Smooth muscle cell of the brain vasculature (primary cell): ENCODE measurements at places on chromosomes 13 and 19.

- no peak for DNase-seq
Measured at GRCh38 chr19:39342647-39343305, 555 bp downstream of the SAMD4B start.

DNA sequence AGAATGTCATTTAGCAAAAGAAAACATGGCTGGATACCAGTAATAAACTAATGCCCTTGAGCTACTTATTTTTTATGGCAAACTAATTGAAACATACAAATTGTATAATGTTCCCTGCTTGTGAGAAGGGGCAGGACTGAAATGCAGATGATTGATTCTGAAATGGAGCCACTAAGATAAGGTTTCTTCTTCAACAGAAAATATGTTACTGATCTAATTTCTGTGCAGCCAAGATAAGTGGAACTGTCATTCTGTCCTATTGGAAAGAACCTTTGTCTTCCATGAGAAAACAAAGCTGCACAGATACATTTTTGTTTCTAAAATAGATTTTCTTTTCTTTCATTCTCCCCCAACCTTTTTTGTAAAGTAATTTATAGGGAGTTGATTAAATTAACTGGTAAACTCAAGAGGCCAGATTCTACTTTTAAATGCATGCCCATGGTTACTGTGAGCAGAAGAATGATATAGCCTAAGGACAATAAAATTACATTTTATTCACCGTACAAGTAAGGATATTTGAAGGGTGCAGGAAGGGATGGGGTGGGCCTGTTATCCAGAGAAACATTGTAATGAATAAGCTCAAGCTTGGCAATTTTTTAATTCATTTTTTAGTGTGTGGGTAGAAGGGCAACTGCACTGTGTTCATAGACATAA, 39.9 kb downstream of the STARD13 start:
- no peak for DNase-seq

DNA sequence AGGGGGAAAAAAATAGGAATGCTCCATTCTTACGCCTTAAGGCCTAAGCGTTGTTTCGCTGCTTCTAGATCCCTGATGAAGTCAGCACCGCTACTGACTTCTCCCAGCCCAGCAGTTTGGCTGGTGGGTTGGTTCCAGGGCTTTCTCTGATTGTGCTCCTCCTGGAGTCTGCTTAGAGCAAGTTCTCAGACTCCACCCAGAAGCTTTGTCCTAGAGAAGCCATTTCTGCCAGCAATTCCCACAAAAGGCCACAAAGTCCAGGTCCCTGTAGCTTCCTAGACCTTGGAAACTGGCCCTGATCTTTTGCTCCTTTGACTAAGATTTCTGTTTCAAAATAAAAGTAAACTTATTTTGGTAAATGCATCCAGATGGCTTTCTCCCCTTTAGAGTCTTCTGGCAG, 65.4 kb downstream of the KCTD12 start:
- DNase-seq = no peak

- DNase-seq = no peak
Measured at GRCh38 chr13:49113526-49114286, 106.4 kb upstream of the MLNR start.

- DNase-seq = no peak
Measured at GRCh38 chr13:42283574-42283973, 11.6 kb downstream of the AKAP11 start.

GRCh38 chr19:6232601-6233055, 47.1 kb downstream of the MLLT1 start:
- DNase-seq = no peak

- DNase-seq = no peak
Measured at GRCh38 chr13:97057176-97057575, 62.9 kb upstream of the OXGR1 start.

DNA sequence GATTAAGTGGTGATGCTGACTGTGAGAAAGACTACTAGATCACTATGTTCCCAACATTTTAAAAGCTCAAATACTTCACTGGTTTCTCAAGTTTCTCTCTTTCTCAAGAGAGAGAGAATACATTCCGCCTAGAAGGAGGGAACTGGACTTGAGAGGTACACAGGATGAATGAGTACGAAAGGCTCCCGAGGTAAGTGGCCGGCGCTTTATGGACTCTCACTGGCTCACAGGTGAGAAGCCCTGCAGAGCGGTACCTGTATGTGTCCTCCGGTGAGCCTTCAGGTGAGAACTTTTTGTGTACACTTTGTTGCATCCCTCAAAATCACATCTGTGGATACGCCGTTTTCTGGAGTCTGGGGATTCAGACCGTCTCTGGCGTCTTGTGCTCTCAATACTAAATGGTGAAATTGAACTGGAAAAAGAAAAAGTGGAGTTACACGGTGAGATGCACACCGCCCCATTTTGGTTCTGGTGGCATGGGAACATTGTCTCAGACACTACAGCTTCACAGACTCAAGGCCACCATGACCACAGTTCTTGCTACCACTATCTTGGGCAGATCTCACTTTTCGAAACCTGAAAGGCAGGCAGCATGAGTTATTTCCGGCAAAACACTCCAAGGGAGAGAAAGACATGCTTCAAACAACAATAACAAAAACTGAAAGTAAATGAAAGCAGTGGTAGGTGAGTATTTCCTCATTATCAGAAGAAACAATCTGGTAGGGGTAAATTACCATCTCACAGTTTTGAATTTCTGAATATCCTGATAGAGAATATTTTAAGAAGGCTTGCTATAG, 418.9 kb downstream of the KLF12 start:
- DNase-seq = no peak

DNA sequence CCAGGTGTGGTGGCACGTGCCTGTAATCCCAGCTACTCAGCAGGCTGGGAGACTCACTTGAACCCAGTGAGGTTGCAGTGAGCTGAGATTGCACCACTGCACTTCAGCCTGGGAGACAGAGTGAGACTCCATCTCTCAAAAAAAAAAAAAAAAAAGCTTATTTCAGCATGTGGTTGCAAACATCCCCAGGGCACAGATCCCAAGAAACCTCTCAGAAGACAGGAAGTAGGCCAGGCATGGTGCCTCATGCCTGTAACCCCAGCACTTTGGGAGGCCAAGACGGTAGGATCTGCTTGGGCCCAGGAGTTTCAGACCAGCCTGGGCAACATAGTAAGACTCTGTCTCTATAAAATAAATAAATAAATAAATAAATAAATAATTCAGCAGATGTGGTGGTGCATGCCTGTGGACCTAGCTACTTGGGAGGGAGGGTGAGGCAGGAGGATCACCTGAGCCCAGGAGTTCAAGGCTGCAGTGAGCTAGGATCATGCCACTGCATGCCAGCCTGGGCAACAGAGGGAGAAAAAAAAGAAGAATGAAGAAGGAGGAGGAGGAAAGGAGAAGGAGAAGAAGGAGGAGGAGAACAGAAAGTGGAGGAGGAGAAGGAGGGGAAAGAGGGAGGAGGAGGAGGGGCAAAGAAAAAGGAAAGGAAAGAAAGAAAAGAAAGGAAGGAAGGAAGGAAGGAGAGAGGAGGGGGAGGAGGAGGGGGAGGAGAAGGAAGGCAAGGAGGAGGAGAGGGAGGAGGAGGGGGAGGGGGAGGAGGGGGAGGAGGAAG, 4.3 kb upstream of the LRRC8E start:
- DNase-seq = no peak

DNA sequence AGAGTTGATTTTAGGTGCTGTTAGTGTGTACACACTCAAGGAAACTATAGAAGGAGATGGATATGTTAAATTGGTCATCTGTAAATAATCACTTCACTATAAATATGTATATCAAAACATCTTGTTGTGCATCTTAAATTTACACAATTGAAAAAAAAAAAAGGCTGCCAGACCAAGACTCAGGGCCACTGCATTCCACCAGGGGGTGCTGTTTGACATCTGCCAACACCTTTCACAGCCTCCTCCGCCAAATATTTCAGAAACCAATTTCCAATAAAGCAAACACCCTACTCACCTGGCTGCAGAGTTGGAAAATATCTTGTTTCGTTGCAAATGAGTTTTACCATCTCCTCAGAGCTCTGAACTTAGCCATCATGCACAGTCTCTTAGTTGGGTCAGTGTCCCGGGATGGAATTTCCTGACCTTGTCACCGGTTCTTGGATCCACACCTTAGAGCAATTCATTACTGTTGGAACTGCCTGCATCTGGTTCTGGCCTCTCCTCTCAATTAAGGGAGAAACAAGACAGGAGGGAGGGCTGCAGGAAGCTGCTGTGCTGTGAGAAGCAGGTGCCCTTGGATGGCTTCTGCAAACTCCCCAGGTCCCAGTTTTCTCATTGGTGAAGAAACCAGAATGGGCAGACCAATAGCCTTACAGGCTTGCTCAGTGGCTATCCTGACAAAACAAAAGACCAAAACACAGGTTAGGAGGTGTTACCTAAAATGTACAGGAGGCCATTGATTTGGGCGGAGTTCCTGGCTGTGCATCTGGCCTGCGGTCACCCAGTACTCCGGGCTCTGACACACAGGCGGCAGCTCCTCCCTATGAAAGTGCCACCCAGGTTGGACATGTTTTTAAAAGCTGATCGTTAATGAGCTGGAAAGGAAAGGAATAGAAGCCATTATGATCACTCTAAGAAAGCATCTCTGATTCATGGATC, 746.6 kb downstream of the UQCRFS1 start:
- DNase-seq = peak; percentile 31

DNA sequence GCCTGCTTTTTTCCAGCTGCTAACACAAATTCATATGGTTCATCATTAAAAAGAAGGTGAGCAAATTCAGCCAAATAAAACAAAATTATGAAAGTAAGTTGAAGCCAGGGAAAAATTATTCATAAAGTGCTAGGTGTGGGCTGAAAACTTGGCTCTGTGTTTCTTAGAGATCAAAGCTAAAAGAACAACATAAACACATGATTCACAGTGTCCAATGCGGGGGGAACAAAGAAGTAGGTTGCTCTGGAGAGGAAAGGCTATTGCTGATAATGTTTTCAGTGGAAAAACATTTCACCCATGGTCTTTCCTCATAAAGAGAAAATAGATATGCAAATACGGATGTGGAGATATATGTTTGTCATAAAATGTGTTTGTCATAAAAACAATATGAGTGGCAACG, 1691.5 kb upstream of the SLC10A2 start:
- no peak for DNase-seq

- DNase-seq = no peak
Measured at GRCh38 chr13:24631922-24632321, 48.3 kb upstream of the ATP12A start.

GRCh38 chr19:45123440-45123850, 30.5 kb downstream of the PPP1R37 start:
- DNase-seq = no peak

DNA sequence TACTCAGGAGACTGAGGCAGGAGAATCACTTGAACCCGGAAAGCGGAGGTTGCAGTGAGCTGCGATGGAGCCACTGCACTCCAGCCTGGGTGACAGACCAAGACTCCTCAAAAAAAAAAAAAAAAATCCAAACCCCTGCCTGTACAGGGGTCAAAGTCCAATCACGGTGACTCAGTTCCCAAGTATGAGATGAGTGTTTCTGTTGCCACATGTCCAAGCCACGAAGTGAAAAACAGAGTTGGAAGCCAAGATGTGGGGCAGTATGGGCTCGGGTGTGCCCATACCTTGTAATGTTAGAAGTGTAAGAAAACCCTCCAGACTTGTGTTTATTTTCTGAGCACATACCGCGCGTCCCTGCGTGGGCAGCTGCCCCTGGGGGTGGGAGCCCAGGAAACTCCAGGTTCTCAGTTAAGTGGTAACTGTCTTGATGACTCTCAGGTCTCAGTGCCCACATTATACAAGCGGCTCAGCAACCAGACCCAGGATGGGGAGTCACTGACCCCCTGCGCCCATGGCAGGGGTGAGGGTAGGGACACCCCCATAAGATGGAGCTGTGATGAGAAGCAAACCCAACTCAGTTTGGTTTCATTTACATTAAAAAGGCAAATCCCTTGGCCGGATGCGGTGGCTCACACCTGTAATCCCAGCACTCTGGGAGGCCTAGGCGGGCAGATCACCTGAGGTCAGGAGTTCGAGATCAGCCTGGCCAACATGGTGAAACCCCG, 1.2 kb upstream of the GPX4 start:
- peak; percentile 90 for DNase-seq

GRCh38 chr13:83325125-83325853, 557.0 kb downstream of the SLITRK1 start:
- DNase-seq = no peak

DNA sequence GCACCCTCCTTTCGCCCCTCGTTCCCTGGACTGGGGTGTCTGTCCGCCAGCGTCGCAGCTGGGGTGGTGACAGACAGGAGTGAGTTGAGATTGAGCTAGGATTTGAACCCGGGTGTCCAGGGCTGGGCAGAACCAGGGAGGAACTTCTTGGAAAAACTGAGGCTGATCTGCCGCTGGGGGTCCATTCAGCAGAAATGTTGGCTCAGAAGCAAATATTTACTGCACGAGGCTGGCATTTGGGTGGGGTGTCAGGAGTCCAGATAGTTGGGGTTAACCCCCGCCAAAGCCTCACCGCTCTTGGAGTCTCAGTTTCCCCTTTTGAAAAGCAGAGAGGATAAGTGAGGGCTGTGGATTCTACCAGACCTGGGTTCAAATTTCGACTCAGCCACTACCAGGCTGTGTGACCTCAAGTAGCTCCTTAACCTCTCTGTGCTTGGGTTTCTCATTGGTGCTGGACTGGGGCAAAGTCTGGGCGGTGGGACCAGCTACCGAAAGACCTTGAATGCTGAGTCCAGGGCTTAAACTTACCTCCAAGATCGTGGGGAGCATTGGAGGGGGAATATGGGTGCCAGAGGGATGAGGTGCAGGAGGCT, 20.9 kb downstream of the MAST3 start:
- DNase-seq = no peak

DNA sequence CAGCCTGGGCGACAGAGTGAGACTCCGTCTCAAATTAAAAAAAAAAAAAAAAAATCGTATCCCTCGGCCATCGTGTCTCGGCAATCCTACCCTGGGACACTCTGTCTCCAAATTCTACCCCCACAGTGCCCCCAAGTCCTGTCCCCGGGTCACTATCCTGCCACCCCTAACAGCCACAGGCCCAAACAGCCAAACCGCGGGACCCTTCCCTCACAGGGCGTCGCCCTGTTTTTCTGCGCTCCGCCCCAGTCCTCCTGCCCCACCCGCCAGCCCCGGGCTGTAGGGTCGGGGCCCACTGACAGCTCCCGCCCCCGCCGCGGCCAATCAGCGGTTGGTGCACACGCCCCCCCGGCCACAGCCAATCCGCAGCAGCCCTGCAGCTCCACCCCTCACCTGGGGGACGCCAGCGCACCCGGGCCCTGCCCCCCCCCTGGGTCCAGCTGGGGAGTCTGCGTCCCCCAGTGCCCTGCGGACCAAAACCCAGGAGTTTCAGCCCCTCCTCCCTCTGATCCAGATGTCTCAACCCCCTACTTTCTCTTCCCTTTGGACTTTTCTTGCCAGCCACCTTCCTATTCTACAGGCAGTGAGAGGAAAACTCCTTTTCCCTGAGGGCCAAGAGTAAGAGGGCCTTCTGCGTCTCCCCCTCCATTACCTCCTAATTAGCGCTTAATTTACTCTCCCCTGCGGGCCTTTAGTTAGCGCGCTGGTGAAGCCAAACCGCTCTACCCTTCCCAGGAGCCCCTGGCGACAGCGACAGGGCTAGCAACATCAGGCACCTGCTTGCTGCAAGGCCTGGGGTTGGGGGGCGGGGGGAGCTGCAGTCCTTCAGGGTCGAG, 1.5 kb upstream of the BCAT2 start:
- DNase-seq = no peak
